ENCODE measurements at places on chromosomes 6 and 20.

DNA sequence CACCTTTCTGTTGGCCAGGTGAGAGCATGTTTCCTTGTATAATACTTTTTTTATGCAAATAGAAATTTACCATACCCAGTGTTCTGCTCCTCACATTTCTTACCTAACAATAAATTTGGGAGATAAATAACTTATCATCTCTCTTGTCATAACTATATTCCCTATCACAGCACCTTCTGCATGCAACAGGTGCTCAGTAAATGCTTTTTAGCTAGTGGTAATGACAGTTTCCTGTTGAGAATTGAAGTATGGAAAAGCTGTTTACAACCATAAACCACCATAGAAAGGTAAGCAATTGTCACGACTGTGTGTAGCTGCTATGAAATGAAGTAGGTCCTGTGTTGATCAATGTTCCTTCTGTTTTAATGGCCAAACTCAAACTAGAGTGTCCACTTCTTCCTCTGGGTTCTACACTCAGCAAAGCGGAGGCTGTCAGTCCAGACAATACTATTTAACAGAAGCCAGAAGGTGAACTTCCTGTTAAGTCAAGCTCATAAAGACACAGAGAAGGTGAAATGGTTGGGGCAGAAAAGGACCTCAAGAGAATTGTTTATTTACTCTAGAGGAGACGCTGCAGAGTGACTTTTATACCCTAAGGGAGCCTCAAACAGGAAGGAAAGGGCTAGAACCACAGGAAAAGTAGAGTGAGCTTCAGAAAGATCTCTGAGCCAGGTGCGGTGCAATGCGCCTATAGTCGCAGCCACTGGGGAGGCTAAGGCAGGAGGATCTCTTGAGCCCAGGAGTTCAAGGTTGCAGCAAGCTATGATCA is 84.0 kb upstream of the SLC22A16 start:
- no peak for DNase-seq

DNA sequence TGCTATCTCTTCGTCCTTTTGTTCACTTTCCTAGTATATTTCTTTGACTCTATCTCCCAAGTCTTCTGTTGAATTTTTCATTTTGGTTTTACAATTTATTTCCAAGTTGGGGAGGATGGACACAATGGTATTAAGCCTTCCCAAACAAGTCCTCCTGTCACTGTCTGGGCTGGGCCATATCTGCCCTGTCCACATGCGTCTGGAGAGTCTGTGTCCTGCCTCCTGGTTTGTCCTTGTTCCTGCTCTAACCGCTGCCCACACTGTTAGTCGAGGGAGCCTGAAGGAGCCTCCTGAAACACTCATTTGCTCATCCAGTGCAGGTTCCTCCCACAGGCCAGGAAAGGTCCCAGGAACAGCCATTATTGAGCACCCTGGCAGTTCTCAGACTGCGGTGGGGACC is 17.1 kb downstream of the MYT1 start:
- no peak for DNase-seq

GRCh38 chr6:70338775-70339174 is 35.9 kb upstream of the COL9A1 start:
- DNase-seq: no peak

DNA sequence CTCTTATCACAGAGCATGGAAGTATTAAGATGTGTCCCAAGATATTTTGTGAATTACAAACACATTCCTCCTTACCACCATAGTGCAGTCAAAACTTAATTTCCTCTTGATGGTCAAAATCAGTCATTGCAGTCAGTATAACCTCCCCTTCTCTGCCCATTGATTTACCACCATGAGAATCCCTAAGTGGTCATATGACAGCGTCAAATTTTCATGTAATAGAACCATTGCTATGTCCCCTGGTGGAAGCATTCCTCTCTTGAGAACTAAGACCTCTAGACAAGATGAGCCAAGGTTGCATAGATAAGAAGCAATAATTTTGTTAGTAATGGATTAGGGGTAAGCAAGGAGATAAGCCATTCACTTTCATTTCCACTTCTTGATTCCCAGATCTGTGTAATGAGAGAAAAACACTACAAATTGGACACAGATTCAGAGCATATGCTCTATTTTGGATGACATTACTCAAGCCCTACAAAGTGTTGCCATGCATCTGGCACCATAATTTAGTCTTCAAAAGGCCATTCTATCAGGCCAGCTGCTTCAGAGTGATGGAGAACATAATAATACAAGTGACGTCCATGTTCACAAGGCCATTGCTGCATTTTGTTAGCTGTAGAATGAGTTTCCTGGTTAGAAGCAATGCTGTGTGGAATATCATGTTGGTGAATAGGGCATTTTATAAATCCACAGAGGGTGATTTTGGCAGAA is 49.6 kb upstream of the PDE7B start:
- no peak for DNase-seq

GRCh38 chr6:163732479-163732878 is 318.0 kb downstream of the QKI start:
- no peak for DNase-seq

DNA sequence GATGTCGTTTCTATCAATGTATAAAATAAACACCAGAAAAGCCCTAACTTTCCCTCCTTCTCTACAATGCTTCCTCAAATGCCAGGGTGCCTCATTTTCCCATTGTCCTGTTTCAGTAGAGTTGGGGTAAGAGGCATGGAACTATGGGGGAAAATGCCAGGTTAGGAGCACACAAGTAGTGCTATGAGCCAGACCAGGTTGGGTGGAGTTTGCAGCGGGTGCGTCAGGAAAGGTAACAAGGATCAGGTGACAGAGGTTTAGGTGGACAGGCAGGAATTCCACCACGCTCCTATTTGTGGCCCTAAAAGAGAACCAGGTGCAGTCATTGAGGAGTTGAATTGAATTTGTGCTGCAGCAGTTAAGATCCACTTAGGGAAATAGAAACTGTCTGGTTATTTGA is 36.5 kb downstream of the SYTL3 start:
- DNase-seq: no peak

- DNase-seq: no peak
Observed at GRCh38 chr6:152018876-152019275, 211.4 kb downstream of the ESR1 start.

- no peak for DNase-seq
Observed at GRCh38 chr6:14202947-14203346, 85.4 kb downstream of the CD83 start.

- no peak for DNase-seq
Observed at GRCh38 chr20:49288250-49288751, 10.4 kb upstream of the ZNFX1 start.

- no peak for DNase-seq
Observed at GRCh38 chr6:39776581-39776980, 15.6 kb upstream of the DAAM2 start.

GRCh38 chr6:87315071-87315470 is 7.3 kb upstream of the SMIM8 start:
- DNase-seq: no peak

GRCh38 chr6:21611485-21611884 is 17.9 kb downstream of the SOX4 start:
- no peak for DNase-seq

GRCh38 chr20:51832276-51832675 is 30.0 kb upstream of the SALL4 start:
- DNase-seq: no peak

- DNase-seq: no peak
Observed at GRCh38 chr6:16179970-16180431, 51.1 kb downstream of the MYLIP start.

GRCh38 chr20:414161-414560 is 6.1 kb downstream of the RBCK1 start:
- no peak for DNase-seq

GRCh38 chr6:45712786-45713185 is 302.9 kb downstream of the CLIC5 start:
- no peak for DNase-seq

GRCh38 chr6:133243723-133244305 is 2.7 kb downstream of the EYA4 start:
- DNase-seq: no peak

DNA sequence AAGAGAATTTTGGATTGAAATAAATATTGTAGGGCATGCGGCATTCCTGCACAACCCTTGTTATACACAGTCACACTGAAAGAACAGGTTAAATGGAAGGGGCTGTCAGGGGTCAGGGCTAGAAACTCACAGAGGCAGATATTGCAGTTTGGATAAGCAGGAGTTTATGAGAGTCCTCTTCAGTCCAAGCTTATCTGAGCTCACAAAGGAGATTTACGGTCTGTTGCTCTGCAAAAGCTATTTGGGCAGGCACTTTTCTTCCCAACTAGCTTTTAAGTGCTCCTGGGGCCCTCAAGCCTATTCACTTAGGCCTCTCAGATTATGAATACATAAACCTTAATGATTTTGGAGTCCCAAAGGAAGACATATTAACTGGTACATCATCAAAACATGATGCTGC is 156.2 kb downstream of the SOX4 start:
- DNase-seq: no peak

DNA sequence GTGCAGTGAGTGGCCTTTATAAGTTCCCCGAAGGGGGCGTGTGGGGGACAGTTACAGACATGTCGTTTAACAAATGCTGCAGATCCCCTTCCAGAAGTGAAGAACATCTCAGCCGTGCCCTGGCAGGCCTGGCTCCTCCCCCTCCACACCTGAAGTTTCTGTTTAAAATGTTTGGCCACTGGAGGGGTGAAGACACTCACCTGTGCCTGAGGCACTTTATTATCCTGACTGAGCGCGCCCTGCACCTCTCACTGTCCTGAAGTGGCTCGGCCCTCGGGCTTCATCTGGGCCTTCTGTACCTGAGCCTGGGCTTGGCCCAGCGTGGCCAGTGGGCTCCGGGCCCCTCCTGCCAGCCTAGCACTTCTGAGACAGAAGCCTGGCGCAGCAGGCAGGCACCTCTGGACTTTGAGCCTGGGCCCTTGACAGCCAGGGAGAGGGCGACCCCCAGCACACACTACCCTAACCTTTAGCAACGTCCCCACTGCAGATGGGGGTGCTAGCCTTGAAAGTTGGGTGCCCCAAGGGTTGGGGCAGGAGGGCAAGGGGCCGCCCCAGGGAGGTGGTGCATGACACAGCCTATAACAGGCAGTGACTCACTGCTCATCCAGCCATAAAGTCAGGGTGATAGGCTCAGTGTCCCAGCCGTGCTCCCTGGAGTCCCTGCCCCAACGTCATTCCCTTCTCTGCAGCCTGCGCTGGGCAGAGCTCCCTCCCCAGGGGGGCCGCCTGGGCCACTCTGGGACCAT is 13.6 kb upstream of the GATA5 start:
- no peak for DNase-seq

GRCh38 chr20:52420805-52421204 is 229.2 kb upstream of the ZFP64 start:
- no peak for DNase-seq

DNA sequence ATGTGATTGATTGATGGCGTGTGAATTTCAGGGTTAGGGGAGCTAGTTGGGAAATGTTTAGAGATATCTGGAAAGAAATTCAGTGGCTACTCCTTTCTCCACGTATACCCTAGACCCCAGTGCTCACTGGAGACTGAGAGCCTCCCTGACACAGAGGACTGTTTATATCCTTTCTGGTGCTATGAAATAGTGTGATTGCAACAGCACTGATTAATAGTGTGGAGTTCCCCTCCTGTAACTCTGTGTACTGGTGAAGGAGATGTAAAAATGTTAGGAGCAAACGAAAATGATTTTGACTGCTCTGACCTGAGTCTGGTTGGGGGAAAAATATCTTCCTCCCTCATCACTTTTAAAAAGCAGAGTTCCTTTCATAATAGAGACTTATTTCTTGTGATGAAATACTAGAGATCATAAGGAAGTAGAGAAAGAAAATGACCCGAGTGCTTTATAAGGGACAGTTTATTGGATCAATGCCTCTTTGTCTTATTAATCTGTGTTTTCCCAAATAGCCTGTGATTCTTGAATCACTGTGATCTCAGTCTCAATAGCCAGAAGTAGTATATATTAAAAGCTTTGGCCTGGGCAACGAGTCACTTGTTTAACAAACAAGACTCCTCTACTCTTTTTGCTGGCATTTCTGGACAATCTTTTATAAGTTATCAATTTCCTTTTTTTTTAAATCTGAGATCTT is 92.3 kb downstream of the RNF182 start:
- no peak for DNase-seq

GRCh38 chr6:129929433-129929832 is 68.3 kb upstream of the TMEM244 start:
- DNase-seq: no peak

DNA sequence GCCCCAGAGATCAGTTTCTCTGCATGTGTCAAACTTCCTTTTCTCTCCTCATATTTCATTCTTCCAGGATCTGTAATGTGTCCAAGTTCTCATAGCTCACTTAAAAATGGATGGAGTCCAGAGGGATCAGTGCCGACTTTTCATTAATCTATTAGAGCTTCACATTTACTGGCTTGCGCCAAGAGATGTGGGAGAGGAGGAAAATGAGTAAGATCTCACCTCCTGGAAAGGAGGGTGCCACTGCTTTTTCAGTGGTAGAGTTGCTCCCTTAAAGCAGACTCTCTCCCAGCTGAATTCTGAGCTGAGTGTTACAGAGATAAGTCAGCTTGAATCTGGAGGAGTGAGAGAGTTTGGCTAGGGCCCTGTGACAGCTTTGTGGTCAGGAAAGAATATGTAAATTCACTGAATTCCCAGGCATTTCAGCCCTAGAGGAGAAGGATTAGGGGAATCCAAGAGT is 175.9 kb downstream of the SOX4 start:
- DNase-seq: no peak

- no peak for DNase-seq
Observed at GRCh38 chr6:35402136-35402855, 49.8 kb upstream of the FANCE start.

- DNase-seq: no peak
Observed at GRCh38 chr20:9395971-9396370, 118.4 kb upstream of the LAMP5 start.

DNA sequence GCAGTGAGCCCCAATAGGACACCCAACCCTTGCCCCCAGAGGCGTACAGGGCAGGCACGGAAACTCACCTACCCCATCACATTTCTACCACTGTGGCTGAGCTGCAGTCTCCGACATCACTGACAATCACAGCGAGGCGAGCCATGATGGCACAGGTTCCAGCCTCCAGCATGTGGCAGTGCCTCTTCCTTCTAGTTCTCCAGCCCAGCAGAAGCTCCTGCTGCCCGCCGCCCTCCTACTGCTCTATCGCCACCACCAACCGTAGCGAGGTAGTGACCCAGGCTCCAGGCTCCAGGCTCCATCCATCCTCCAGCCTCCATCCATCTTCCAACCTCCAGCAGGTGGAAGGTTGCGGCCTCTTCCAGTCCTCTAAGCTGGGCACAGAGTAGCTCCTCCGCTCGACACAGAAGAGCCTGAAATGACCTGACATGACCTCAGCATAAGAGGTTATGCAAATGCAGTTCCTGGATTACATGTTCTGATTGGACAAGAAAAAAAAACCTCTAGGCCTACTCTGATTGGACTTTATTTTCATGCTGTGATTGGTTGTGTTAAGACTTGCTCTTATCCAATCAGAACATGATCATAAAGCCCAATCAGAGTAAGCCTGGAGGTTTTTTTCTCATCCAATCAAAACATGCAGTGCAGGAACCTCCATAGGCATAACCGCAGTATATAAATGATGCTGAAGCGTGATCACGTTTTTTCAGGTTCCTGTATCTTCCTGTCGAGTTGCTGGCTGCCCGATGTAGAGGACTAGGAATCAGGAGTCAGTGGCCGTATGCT is 438.9 kb upstream of the ZNF337 start:
- no peak for DNase-seq

- DNase-seq: no peak
Observed at GRCh38 chr6:119443993-119444641, 94.6 kb upstream of the MAN1A1 start.
